ENCODE measurements at places on chromosomes 5 and 9. TPM values are rescaled to one million over a fixed set of nuclear protein-coding genes. Genes with fewer than 3 reads are reported as not detected.

SMIM3 gene
- total RNA-seq = 12.8 TPM

LHX3 gene
- total RNA-seq = not detected

CCDC192 gene
- total RNA-seq = not detected

CXCL14 gene
- total RNA-seq = not detected

IL33 gene
- total RNA-seq = not detected

ADAMTS6 gene
- 1.3 TPM for total RNA-seq

LCN12 gene
- 1.8 TPM for total RNA-seq

TTLL11 gene
- 3.0 TPM for total RNA-seq

HMMR gene
- total RNA-seq = 26.8 TPM

IL3 gene
- total RNA-seq = 94.6 TPM

SLC25A2 gene
- 0.20 TPM for total RNA-seq

PHF24 gene
- 0.08 TPM for total RNA-seq

CTSV gene
- total RNA-seq = 0.24 TPM

TMEM252 gene
- not detected for total RNA-seq

DNA sequence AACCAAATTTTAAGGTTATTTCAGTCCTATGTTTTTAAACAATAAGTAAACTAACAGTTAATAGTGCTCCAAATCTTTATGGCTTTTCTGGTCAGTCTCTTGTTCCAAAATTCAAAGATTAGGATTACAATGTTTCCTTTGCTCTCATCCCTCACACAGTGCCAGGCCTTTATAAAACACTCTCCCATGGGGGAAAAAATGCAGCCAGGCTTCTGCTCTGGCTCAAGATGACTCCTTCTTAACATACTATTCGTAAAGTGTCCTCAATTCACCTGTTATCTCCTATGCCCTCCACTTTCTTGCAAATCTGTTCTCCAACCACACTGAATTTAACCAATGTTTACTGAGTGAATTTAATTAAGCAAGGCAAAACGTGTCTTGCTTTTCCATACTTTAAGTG is 1.4 kb downstream of the CEP120 start:
- no peaks in the 10 kb centered on the region for H3K27me3 ChIP-seq
- H3K36me3 ChIP-seq = peaks cover 16% of the 10 kb centered on the region
- DNase-seq = no peak
- no peak overlapping the region for H3K27ac ChIP-seq
- H3K4me1 ChIP-seq = peaks cover 20% of the 10 kb centered on the region
- no peak overlapping the region for H3K4me3 ChIP-seq

- H3K27ac ChIP-seq = no peak overlapping the region
- no peak overlapping the region for H3K4me3 ChIP-seq
- H3K36me3 ChIP-seq = no peaks in the 10 kb centered on the region
- peaks cover 21% of the 10 kb centered on the region for H3K27me3 ChIP-seq
- no peak for DNase-seq
Measured at GRCh38 chr5:135831851-135832555, 2.5 kb upstream of the SLC25A48 start.

GRCh38 chr5:75009556-75010345 is 42.6 kb downstream of the GCNT4 start:
- no peak for DNase-seq
- peaks cover 2% of the 10 kb centered on the region for H3K36me3 ChIP-seq
- no peak overlapping the region for H3K27ac ChIP-seq

DNA sequence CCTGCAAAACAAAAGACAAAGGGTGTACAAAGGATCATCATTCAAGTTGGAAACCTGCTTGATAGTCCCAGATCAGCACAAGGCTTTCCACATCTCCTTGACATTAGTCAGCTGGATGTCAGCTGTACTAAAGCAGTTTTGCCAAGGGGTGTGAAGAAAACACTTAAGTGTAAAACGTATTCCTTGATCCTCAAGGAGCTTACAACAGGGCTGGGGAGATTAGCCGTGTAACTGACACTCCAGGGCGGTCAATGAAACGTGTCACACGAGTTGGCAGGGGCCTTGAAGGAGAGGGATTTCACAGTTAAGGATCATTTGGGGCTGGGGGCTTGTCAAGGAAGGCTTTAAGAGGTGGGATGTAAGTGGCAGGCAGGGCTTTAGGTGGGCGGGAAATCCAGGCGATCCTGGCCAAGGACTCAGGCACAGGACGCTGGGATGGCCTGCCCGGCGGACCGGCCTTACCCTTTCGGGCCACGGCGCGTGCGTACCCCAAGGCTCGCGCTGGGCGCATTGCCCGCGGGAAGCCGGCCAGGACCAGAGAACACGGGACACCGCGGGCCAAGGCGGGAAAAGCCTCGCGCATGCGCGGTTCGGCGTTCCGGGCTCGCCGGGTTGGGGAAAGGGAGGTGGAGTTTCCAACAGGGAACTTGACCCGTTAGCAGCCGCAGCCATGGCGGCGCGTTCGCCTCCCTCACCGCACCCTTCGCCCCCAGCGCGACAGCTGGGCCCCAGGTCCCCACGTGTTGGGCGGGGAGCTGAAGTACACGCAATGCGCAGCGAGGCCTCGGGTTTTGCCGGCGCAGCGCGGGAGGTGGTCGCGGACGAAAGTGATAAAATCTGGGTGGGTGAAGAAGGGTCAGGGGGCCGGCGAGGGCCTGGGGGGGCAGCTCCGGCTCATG is at the start of gene CNTLN:
Gene CNTLN (plus strand): TSS at position 645 of the 899 bp plus-strand sequence. CDS start 26 bp downstream, at position 671.
- H3K4me3 ChIP-seq = peak within 1 kb of the TSS; percentile 87
- peaks cover 6% of the 10 kb centered on the region for H3K4me1 ChIP-seq
- H3K36me3 ChIP-seq = no peaks in the 10 kb centered on the region
- peak within 1 kb of the TSS; percentile 83 for H3K27ac ChIP-seq
- H3K27me3 ChIP-seq = peaks cover 10% of the 10 kb centered on the region
- DNase-seq = peak; percentile 22

- H3K27me3 ChIP-seq = peaks cover 4% of the 10 kb centered on the region
- H3K4me3 ChIP-seq = no peak overlapping the region
- no peak for DNase-seq
- H3K36me3 ChIP-seq = no peaks in the 10 kb centered on the region
Measured at GRCh38 chr5:169081000-169081724, 219.8 kb downstream of the SLIT3 start.

DNA sequence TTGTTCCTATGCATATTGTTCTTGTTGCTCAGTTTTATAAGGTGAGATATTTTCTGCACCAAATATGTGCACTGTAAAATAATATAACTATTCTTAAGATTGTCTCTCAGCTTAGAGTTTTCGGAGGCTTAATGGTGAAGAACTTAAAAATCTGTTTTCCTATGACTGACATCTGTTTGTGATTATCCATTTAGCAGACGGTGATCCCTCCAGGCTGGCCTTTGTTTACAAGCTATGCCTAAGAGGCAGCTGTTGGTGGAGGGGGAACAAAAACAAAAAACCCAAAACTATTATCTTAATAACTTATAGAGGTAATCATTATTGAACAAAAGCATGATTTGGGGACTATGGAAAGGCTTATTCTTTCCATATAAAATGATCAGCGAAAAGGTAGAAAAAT is 658 bp downstream of the PDCD1LG2 start:
- peak overlapping the region; percentile 96 for H3K27ac ChIP-seq
- peaks cover 6% of the 10 kb centered on the region for H3K36me3 ChIP-seq
- no peak for DNase-seq
- H3K4me3 ChIP-seq = peak overlapping the region; percentile 82
- no peaks in the 10 kb centered on the region for H3K27me3 ChIP-seq

GRCh38 chr5:126976520-126977172 is 53.7 kb downstream of the MARCHF3 start:
- DNase-seq = no peak
- H3K36me3 ChIP-seq = no peaks in the 10 kb centered on the region
- H3K27ac ChIP-seq = no peak overlapping the region

- no peak for DNase-seq
- no peak overlapping the region for H3K4me3 ChIP-seq
- H3K27ac ChIP-seq = no peak overlapping the region
Measured at GRCh38 chr5:99000876-99001275, 72.1 kb upstream of the CHD1 start.

DNA sequence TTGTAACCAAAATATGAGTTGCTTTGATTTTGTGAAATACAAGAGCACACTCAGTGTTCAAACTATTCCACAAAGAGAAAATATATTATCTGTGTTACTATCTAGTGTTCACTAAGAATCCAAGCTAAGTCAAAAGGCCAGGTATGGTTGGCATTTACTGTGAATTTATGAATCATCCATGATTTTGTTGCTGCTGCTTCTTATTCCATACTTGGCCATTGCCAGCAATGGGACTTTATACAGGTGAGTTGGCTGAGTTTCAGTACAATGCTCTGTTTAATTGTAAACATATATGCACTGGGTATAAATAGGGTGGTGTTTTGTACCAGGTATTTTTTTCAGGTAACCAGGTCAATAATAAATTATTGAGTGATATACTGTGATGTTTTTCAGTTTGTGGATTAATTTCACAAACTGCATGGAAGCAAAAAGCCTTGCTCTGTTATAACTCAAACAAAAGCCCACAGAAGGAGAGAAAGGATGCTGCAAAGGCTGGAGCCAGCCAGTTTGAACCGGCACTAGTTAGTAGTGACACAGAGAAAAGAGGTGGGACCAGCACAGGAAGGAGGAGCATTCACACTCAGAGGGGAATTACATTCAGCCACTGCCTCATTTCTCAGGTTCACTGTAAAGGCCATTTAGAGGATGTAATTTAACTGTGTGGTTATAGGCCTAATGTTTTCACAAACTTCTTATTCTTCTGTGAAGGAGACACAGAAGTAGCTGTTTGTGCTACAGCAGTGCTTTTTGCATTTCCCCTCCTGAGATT is 381.8 kb downstream of the ADGRV1 start:
- peak; percentile 42 for DNase-seq
- no peaks in the 10 kb centered on the region for H3K27me3 ChIP-seq
- H3K27ac ChIP-seq = peak overlapping the region; percentile 62
- H3K36me3 ChIP-seq = no peaks in the 10 kb centered on the region
- H3K4me3 ChIP-seq = no peak overlapping the region

GRCh38 chr5:180611140-180611850 is 20.0 kb upstream of the SCGB3A1 start:
- no peaks in the 10 kb centered on the region for H3K4me1 ChIP-seq
- H3K4me3 ChIP-seq = no peak overlapping the region
- H3K27ac ChIP-seq = no peak overlapping the region
- no peak for DNase-seq

GRCh38 chr9:92635760-92636159 is 34.2 kb downstream of the IPPK start:
- H3K4me3 ChIP-seq = no peak overlapping the region
- peaks cover 16% of the 10 kb centered on the region for H3K4me1 ChIP-seq
- H3K27me3 ChIP-seq = no peaks in the 10 kb centered on the region
- peaks cover 33% of the 10 kb centered on the region for H3K36me3 ChIP-seq
- DNase-seq = no peak
- no peak overlapping the region for H3K27ac ChIP-seq

- H3K36me3 ChIP-seq = no peaks in the 10 kb centered on the region
- DNase-seq = no peak
- no peaks in the 10 kb centered on the region for H3K27me3 ChIP-seq
Measured at GRCh38 chr5:5738797-5739489, 316.5 kb downstream of the ICE1 start.

DNA sequence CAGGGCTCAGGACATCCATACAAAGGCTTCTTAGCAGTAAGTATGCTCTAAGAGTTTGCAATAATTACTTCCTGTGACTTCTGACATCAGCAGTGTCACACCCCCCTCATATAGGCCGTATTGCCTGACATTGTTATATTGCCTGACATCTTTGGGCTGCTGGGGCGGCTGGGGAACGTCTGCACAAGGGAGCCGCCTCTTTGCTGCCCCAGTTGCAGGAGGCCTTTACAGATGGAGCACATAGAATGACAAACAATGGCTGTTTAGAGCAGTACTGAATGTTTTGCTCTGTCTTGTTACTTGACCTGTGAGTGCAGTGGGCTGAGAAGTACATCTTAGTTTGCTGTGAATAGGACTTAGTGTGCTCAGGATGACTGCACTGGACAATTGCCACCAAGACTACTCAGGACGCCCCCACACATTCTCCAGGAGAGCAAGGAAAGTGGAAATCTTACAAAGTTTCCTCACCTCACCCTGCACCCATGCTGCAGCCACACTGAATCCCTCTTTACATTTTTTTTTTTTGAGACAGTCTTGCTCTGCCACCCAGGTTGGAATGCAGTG is 65.4 kb upstream of the SPOCK1 start:
- H3K4me3 ChIP-seq = no peak overlapping the region
- H3K36me3 ChIP-seq = no peaks in the 10 kb centered on the region
- peaks cover 2% of the 10 kb centered on the region for H3K27me3 ChIP-seq
- H3K4me1 ChIP-seq = no peaks in the 10 kb centered on the region
- no peak for DNase-seq

- no peak overlapping the region for H3K4me3 ChIP-seq
- peaks cover 3% of the 10 kb centered on the region for H3K36me3 ChIP-seq
- no peak for DNase-seq
- H3K4me1 ChIP-seq = peaks cover 9% of the 10 kb centered on the region
Measured at GRCh38 chr5:10306114-10306513, 1.6 kb downstream of the CMBL start.

DNA sequence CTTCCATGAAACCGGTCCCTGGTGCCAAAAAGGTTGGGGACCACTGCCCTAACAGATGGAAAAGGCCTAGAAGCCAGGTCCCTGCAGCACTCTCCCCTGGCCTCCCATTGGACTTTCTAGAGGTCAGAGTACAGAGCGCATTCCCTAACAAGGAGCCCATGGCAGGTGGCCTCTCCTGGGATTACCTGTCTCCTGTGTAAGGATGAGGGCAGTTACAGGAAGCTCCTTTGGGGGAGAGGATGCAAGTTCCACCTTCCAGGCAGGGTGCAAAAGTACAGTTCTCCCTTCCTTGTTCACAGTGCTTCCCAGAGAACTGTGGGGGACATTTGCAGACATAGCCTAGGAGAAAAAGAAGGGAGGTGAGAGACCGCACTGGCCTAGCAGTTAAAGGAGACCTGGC is 62.4 kb downstream of the SLC36A1 start:
- H3K27me3 ChIP-seq = no peaks in the 10 kb centered on the region
- H3K36me3 ChIP-seq = no peaks in the 10 kb centered on the region

- H3K27ac ChIP-seq = no peak overlapping the region
- peaks cover 29% of the 10 kb centered on the region for H3K36me3 ChIP-seq
- no peak for DNase-seq
- no peak overlapping the region for H3K4me3 ChIP-seq
- H3K27me3 ChIP-seq = no peaks in the 10 kb centered on the region
Measured at GRCh38 chr9:37761511-37761910, 7.9 kb downstream of the TRMT10B start.

DNA sequence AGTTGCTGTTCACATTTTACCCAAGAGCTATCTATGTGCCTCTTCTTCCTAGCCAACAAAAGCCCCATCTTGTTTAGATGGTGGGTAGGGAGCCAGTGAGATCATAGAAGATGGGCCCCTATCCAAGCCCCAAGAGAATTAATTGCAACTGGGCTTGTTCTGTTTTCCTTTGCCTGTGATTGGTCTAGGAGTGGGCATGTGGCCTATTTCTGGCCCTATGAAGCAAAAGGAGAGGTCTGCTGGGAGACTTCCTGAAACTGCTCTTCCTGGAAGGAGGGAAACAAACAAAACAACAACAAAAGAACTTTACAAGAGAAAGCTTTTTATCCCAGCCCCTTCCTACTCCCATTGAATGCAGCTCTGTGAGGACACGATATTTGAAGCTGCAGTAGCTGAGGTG is 32.5 kb upstream of the ALDOB start:
- no peak for DNase-seq
- H3K4me3 ChIP-seq = no peak overlapping the region
- no peak overlapping the region for H3K27ac ChIP-seq
- H3K27me3 ChIP-seq = peaks cover 14% of the 10 kb centered on the region
- no peaks in the 10 kb centered on the region for H3K36me3 ChIP-seq
